Neuronal stem cell (in vitro differentiated cells): ENCODE measurements at places on chromosomes 16 and 17.
A peak's percentile ranks its signal among the peaks of the same experiment; 100 is the strongest.

DNA sequence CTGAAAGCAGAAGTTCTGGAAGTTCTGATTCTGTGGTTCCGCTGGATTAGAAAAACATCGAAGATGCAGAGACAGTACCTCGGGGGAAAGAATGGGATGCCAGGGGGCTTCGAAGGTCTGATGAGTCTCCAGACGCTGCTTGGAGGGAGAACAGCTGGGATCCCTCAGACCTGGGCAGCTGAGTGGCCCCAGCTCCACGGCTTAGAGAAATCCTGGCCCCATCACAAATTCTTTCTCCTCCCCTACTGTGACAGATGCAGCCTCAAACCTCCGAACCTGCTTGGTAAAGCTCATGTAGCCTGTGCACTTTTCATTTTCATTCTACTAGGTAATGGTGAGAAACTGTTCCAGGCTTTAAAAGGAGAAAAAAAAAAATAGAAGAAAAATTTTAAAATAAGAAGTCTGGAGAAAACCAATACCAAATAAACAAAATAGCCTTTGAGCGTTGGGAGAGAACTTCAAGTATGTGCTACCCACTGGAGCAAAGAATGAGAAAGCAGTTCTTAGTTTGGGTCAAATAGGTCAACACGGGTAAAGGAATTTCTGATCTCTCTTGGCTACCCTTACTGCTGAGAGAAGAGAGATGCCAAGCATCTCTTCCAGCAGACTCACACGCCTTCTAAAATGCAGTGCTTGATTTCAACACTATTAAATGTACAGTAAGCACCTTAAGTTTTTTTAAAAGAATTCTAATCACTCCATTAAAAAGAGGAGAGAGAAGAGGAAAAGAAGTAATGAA is 19.9 kb downstream of the MAF start:
- DNase-seq: no peak

GRCh38 chr17:539066-539465 is 175.6 kb downstream of the VPS53 start:
- DNase-seq: no peak

DNA sequence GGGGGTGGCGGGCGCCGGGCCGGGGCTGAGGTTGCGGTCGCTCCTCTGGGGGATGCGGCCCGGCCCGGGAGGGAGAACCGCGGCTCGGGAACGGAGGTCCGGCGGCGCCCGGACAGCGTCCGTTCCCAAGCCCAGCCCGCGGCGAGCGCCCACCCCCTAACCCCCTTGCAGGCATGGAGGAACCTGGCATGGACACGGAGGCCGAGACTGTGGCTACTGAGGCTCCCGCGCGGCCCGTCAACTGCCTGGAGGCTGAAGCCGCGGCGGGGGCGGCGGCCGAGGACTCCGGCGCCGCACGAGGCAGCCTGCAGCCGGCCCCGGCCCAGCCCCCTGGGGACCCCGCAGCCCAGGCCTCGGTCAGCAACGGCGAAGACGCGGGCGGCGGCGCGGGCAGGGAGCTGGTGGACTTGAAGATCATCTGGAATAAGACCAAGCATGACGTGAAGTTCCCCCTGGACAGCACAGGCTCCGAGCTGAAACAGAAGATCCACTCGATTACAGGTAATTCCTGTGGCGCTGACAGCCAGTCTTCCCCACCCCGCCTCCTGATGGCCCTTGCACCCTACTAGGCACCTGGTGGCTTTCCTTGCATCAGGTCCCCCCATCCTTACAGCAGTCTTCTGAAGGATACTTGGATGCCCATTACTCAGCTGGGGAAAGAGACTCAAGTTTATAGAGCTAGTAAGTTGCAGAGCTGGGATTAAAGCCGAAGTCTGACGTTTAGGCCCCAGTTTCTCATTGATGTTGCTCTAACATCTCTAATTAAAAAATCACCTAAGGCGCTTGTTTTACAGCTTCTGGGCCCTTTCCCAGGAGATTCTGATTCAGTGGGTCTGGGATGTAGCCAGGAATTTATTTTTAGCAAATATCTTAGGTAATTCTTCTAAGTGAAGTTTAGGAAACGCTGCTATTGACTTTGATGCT is 514 bp downstream of the UBFD1 start:
- DNase-seq: no peak

DNA sequence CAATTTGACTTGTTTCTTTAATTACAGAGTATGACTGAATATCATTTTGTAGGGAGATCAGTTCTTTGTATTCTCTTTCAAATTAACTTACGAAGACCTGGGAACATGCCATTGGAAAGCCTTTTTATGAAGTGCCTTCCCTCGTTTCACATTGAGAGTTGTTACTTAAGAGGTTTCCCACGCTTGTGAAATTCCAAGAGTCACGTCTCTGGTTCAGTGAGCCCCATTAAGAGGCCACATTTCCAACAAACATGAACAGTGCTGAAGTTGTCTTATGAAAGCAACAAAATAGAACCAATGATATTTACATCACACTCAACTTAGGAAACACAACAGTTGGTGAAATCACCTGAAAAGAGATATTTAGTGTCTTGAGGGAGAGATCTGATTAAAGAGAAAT is 334.1 kb downstream of the TOX3 start:
- no peak for DNase-seq

- no peak for DNase-seq
Measured at GRCh38 chr16:64841071-64841470, 280.8 kb downstream of the CDH11 start.

GRCh38 chr16:63461248-63461841 is 1425.1 kb upstream of the CDH8 start:
- DNase-seq: peak; percentile 59

- no peak for DNase-seq
Measured at GRCh38 chr17:32941419-32942032, 13.6 kb downstream of the TMEM98 start.

- no peak for DNase-seq
Measured at GRCh38 chr16:6484935-6485334, 847.7 kb upstream of the RBFOX1 start.

- DNase-seq: no peak
Measured at GRCh38 chr16:35752773-35753558, 2293.6 kb downstream of the TP53TG3F start.

- no peak for DNase-seq
Measured at GRCh38 chr17:43615330-43616028, 46.2 kb downstream of the MEOX1 start.

DNA sequence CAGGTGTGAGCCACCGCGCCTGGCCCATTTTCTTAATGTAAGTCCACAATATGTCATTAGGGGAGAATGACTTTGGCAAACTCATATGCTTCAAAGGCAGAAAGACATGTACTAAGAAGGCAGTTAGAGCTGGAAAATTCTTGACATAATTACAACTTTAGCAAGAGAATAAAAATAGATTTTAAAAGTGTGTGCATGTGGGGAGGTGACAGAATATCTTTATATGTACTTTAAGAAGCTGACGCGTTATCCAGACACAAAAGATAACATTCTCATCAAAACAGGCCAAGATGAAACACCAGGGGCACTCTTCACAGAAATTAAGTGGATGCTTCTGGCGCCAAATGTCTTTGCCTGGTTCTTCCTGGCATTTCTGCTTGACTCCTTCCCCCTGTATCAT is 28.2 kb downstream of the GJC1 start:
- no peak for DNase-seq

DNA sequence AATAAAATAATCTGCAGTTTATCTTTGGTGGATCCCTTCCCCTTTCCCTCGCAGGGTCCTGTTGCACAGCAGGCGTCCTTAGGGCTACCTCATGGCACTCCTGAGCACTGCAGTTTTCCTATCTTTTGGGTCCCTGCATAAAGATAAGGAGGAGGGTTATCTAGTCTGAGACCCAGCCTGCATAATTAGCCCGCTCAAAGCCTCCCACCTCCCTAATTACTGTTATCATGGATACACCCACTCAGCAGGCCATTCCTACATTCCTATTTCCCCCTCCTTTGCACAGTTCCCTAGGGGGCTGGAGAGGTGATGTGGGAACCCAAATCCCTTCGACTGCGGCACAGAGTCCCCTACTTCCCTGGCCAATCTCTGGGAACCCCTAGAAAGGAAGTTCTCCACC is 5.1 kb upstream of the CLUH start:
- DNase-seq: no peak

DNA sequence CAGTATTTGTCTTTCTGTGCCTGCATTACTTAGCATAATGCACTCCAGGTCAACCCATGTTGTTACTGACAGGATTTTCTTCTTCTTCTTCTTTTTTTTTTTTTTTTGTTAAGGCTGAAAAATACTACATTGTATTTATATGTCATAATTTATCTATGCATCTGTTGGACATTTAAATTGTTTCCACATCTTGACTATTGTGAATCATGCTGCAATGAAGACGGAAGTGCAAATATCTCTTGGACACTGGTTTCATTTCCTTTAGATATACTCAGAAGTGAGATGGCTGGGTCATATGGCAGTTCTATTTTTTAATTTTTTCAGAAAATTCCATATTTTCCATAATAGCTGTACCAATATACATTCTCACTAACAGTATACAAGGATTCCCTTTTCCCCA is 272.7 kb upstream of the PMFBP1 start:
- no peak for DNase-seq

GRCh38 chr16:84660973-84661372 is 12.7 kb downstream of the KLHL36 start:
- DNase-seq: no peak

- DNase-seq: no peak
Measured at GRCh38 chr16:80436510-80436909, 104.3 kb upstream of the DYNLRB2 start.

GRCh38 chr16:73735018-73735417 is 561.6 kb upstream of the PSMD7 start:
- DNase-seq: no peak
